GM20000 (cell line): ENCODE measurements at places on chromosomes 12 and 14.

- DNase-seq, result no peak
Measured at GRCh38 chr14:102424520-102424919, 61.8 kb downstream of the TECPR2 start.

GRCh38 chr14:88289234-88289633, 33.8 kb downstream of the KCNK10 start:
- DNase-seq, result no peak

DNA sequence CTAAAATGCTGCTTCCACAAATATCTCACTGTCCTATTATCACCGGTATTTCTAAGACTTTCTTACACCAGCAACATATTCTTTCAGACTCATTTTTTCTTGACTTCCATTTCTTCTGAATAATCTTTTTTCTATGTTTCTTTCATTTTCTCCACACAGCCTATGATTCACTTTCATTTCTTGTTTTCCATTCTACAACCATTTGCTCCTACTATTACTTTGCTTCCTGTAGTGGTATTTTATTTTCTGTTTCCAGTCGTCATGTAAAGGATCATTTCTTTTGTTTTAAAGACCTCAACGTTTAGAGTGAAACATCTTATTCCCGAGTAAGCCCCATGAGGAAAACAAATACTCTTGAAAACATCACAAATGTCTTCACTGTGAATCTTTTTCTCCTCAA, 182.2 kb upstream of the MDGA2 start:
- no peak for DNase-seq

DNA sequence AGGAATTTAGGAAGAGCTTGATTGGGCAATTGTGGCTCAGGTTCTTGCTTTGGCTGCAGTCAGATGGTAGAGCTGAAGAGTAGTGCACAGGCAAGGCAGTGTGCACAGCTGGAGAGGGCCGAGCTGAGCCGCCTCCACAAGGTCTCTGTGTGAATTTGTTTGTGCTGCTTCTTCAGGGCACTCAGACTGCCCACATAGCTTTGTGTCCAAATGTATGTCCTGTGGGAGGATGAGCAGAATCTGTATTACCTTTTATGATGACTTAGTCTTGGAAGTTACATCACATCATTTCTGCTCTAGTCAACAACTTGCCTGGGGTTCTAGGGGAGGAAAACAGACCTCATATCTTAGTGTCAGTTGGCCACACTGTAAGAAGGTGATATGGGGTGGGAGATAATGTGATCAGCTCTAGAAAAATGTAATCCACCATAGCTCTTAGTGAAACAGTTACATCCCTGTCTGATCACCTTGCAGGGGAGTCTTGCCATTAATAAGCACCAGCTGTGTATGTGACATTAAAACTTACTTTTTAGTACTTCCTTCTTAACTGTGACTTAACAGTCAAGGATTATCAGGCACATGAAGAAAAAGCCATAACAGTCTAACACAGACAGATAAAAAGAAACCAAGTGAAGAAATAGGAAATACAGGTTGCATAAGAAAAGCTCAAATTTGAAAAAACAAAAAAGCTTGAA, 53.4 kb downstream of the RCOR1 start:
- DNase-seq, result no peak

DNA sequence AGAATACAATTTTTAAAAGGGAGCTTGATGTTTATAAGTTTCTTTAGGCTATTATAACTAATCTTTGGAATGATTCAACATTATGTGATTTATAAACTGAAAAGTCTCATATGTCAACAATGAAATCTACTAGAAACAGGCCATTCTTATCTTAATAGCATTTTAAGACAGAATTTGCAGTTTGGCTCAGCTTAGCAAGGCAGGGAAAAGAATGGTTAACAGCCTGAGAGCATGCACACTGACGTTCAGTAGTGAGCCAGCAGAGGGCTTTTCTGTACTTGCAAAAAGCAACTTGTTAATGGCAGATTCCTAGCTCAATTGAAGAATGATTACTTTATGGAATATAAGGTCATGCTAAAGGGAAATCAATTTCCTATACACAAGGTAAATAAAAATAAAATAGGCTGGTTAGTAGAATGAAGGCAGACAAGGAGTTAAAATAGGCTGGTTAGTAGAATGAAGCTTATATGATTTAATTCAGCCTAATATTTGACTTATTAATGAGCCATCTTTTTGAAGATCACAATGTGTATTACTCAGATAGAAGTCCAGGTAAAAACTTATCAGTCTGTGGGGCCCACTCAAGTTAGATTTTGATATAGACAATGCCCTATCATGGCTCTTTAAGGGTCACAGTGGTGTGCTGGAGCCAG, 95.9 kb downstream of the OTOGL start:
- DNase-seq, result peak; percentile 21

- no peak for DNase-seq
Measured at GRCh38 chr12:40632933-40633332, 59.3 kb upstream of the CNTN1 start.

GRCh38 chr14:75427126-75427481, 718 bp upstream of the JDP2 start:
- peak; percentile 60 for DNase-seq

DNA sequence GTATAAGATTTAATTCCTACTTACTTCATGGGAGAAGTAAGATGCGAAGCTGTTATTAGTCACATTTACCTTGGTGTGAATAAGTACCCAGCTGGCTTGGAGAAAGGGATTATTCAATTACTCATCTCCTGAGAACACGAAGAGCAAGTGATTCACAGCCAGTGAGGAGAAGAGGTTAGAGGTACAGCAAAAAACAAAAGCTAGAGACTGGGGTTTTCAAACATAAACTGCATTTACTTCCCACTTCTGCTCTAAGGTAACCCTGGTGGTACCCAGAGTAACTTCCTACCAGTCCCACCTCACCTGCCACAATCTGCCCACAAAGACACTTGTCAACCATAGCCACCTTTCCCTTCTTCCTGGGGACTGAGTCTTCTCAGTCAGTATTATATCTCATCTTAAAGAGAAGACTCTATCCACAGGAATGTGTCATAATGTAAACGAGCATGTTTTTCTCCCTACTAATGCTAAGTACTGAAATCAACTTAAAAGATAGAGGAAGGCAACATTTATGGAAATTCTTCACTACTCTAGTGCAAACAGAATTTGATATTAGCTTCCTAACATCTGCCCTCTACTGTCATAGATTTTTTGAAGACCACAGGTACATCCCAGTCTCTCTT, 6.0 kb upstream of the IL22 start:
- no peak for DNase-seq

- DNase-seq, result no peak
Measured at GRCh38 chr14:21874167-21874566, 200.5 kb upstream of the OR4E1 start.

- DNase-seq, result no peak
Measured at GRCh38 chr14:102571043-102571442, 21.4 kb upstream of the RCOR1 start.

GRCh38 chr12:108338915-108339657, at the start of gene CMKLR1:
Gene CMKLR1 (minus strand): TSS chr12:108339311. CDS start chr12:108293591, 45,720 bp downstream.
- no peak for DNase-seq

GRCh38 chr12:6852651-6853354, 853 bp downstream of the USP5 start:
- no peak for DNase-seq

- no peak for DNase-seq
Measured at GRCh38 chr14:103129301-103130016, 6.2 kb downstream of the TNFAIP2 start.

- no peak for DNase-seq
Measured at GRCh38 chr14:100589071-100589759, 2.0 kb upstream of the BEGAIN start.

DNA sequence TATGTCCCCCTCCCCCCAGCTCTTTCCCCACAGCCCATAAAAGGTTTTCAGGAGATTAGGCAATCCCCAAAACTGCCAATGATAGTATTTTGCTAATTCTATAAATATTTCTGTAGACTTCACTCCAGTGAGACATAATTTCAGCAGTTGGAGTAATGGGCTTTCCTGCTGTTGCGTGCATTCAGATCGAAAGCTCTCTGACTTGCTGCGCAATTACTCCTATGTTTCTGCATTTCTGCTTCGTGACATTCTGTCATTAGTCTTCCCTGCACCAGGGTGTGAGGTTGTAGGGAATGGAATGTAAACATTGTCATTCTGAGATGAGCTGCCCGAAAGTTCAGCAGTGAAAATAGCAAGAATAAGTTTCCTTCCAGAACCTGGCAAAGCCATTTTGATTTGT, 58.2 kb downstream of the SAMD4A start:
- no peak for DNase-seq

- no peak for DNase-seq
Measured at GRCh38 chr14:104306450-104307040, 168.2 kb downstream of the KIF26A start.

- no peak for DNase-seq
Measured at GRCh38 chr12:48882972-48883304, 17.3 kb upstream of the RND1 start.

- no peak for DNase-seq
Measured at GRCh38 chr14:90558041-90558982, 161.5 kb downstream of the CALM1 start.
